ENCODE measurements at places on chromosomes 13 and 19.

GRCh38 chr13:36417331-36417730, 15.0 kb upstream of the CCNA1 start:
- DNase-seq = no peak

DNA sequence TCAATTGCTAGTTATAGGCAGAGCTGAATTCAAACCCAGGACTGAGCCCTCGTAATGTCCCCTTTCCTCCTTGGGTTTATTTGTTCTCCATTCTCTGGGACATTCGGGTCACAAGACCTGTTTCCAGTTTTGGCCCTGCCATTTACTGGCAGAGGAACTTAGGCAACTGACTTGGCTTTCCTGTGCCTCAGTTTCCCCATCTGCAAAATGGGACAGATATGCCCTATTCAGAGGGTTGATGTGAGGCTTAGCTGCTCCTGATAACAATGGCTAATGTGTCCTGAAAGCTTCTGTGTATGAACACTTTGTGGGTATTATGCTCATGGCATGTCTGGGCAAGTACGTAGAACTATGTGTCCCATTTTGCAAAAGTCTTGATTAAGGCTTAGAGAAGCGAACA, 996 bp downstream of the ZNF524 start:
- DNase-seq = no peak

- DNase-seq = no peak
These were observed 10.3 kb downstream of the IER2 start for GRCh38 chr19:13160557-13160956.

DNA sequence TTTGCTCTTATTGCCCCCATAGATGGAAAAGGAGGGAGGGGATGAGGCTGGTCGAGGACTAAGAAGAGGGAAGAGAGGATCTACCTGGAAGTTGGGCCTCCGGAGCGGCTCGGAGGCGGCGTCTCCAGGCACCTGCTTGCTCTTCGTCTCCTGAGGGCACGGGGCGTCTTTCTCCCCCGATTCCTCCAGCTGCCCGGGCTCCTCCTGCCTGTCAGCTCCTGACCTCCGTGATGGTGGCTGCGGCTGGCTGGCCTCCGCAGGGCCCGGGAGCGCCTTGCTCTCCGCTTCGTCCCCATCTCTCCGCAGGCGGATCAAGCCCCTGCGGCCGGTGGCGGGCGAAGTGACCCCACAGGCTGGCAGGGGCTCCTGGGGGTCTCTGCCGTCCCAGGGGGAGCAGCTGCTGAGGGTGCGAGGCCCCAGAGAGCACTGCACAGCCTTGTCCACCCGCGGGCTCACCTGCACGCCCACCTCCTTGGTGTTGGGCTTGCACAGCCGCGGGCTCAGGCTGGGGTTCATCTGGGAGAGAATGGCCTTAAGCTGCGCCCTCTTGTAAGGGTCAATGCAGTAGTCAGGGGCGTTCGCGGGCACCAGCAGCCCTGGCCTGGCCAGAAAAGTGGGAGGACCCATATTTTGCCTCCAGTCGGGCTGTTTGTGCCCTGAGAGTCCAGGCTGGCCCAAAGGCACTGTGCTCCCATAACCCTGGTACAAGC, 3.8 kb downstream of the ZAR1L start:
- DNase-seq = no peak

DNA sequence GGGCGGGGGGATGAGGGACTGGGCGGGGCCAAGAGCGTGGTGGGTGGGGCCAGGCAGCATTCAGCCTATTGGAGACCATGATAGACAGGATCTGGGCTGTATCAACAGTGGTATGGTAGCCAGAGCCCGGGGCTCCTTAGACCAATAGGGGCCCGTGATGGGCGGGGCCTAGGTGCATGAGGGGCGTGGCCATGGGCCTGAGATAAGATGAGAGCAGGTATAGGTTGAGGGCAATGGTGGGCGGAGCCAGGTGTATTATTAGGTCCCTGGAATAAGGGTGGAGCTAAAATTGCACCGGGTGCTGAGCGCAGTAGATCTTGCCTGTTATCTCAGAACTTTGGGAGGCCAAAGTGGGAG, 5.3 kb downstream of the ABCA7 start:
- peak; percentile 93 for DNase-seq

All from ELF-1 (cell line).